DMS79 (cell line): ENCODE measurements at places on chromosomes 4 and X.

DNA sequence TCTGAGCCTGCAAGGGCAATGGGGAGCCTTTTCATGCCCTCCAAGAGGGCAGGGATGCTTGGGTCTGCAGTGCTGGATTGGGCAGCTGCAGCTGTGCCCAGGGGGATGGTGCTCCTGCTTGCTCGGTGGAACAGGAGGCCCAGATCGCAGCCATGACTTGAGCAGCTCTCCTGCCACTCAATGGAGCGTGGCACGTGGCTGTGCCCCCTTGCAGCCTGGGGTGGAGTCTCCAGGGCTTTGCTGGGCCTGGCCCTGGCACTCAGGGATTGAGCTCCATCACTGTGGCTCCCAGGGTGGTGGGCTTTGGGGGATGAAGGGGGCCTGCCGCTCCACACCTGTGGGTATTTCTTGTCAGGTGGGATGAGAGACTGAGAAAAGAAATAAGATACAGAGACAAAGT lies 53.4 kb upstream of the IBSP start:
- DNase-seq = no peak

- DNase-seq = no peak
These were observed 25.1 kb downstream of the SETD7 start for GRCh38 chr4:139530833-139531427.

- no peak for DNase-seq
These were observed 128.0 kb downstream of the ANAPC4 start for GRCh38 chr4:25504932-25505636.

DNA sequence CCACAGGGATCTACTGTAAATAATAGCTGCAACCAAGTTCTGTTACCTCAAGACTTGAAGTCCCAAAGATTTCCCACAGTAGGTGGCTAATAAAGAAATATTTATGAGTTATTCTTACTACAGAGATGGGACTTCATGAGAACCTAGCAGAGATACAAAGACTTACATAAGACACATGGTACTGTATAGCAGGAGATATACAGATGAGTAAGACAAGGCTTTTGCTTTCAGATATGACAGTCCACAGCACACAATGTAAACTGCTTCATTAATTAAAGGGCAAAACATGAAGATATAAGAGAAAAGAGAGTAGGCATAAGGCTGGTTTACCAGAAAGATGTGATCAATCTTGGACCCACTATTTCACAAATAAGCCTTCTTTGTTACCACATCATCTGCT lies 6.6 kb downstream of the ANKRD17 start:
- DNase-seq = no peak

DNA sequence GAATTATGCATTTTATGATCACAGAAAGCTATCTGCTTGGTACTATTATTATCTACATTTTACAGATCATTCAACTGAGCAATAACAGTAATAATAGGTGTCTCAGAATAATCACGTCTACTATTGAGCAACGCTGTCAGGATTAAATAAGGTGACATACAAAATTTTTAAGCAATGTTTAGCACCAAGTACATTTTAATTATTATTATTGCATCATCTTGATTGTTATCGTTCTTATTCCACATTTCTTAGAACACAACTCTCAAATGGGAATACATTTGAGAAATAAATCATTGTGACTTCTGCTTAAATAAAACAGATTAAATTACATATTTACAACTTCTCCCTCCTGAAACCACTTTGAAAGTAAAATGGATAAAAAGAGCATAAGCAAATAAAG lies 1083.5 kb upstream of the ADGRL3 start:
- no peak for DNase-seq

DNA sequence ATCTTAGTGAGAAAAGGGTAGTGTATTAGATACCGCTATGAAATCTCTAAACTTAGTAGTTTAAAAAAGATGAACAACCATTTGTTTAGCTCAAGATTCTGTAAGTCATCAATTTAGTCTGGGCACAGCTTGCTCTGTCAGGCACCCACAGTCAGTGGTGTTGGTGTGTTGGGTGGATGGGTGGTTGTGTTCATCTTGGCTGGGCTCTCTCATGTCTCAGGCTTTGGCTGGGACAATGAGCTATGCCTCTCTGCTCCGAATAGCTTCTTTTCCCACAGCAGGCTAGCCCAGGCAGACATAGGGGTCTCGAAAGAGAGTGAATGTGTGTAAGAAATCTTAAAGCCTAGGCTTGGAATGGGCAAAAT lies 127.0 kb upstream of the GATB start:
- DNase-seq = no peak

DNA sequence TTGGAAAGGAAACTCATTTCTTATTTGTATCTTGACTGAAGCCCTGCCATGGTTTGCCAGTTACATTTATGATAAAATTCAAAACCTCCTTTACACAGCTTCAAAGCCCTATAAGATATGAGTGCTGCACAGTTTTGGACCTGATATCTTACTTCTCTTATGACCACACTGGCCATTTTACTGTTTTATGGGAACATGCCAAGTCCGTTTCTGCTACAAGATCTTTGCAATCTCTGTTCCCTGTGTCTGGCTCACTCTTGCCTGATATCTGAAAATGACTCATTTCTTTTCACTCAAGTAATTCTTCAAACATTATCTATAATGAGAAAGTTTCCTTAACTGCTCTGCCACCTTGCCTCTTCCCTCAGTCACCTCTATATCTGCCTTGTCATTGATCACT lies 247.3 kb downstream of the SPOCK3 start:
- DNase-seq = no peak

- DNase-seq = no peak
These were observed 77.1 kb downstream of the EIF4E start for GRCh38 chr4:98851806-98852205.

GRCh38 chrX:100316987-100317386 lies 93.1 kb downstream of the PCDH19 start:
- DNase-seq = peak; percentile 1

DNA sequence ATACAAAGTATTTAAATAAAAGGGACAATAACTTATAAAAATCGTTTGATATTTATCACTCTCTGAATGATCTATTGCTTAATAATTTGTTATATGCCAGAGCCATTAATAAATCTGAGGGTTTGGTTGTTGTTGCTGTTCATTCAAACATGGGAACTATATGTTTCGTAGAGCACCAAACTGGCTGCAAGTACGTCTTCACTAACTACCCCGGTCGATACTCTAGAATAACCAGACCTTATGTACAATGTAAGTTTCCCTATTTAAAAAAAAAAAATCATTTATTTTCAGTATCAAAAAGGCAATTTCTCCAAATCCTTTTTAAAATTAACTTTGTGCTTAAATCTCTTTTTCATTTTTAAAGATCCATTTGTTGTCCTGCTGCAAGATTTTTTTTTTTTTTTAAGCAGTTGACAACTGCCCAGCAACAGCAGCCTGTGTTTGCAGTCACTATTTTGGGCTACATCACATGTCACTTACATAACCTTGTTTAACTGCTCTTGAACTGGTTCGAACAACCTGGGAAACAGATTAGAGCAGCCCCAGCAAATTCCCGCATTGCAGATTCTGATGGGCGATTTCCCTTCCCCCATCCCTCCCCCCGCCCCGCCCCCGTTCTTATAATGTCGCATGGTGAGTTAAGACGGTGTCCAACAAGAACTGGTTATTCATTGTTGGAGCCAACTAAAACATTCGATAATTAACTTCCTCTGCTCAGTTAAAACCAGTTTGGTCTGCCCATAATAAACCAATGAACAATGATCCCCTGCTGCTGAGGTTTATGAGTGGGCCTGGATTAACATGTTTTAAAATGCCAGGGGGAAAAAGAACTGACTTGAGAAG lies 238.9 kb downstream of the NR3C2 start:
- no peak for DNase-seq

DNA sequence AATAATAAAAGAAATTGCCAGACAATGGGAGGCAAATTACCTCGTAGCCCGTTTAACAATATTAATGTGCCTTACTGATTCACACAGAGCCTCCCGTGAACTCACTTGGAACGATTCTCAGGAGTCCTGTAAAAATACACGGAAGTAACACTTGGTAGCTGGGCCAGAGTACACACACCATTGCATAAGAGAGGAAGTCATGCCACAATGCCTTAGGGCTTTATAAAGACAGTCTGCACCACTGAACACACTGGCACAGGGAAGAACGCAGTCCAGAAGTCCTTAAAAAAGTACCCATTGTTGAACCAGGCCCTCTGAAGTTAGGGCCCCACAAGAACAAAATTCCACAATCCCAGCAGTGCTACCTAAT lies 15.1 kb downstream of the SLC2A9 start:
- peak; percentile 57 for DNase-seq

- peak; percentile 2 for DNase-seq
These were observed at the start of gene AADAT for GRCh38 chr4:170089668-170090351. TSS of gene AADAT (minus strand) at chr4:170089956. CDS start at chr4:170089690, 266 bp downstream.

GRCh38 chr4:21596521-21596920 lies 352.1 kb downstream of the KCNIP4 start:
- no peak for DNase-seq

DNA sequence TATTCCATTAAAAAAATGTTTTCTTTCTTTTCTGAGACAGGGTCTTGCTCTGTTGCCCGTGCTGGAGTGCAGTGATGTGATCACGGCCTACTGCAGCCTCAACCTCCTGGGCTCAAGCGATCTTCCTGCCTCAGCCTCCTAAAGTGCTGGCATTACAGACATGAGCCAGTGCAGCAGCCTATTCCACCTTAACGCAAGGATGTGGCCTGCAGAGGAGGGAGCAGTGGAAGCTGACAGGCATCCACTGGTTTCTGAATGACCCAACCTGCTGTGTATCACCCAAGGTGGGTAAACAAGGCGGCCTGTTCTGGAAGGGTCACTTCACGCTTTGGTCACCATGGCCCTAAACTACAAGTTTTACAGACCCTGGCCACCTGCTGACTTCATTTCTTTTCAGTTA lies 60.8 kb downstream of the ACOX3 start:
- no peak for DNase-seq

DNA sequence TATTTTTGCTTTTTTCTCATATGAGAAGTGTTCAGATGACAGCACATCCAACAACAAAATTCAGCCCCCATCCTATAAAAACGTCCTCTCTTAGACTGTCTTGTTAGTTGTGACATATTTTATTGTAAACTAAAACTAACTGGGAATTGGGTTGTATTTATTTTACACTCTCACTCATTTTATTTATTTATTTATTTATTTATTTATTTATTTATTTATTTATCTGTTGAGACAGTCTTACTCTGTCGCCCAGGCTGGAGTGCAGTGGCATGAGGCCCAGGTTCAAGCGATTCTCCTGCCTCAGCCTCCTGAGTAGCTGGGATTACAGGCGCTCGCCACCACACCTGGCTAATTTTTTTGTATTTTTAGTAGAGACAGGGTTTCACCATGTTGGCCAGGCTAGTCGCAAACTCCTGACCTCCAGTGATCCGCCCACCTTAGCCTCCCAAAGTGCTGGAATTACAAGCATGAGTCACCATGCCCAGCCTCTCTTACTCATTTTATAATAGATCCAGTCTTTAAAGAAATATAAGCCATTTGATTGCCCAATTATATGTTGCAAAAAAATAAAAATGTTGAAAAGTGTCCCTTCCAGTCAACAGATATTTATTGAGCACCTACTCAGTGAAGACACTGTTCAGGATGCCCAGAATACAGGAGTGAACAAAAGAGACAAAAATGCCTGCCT lies 44.6 kb downstream of the PALLD start:
- DNase-seq = no peak

- no peak for DNase-seq
These were observed 38.1 kb downstream of the DIAPH2 start for GRCh38 chrX:96722781-96723180.

DNA sequence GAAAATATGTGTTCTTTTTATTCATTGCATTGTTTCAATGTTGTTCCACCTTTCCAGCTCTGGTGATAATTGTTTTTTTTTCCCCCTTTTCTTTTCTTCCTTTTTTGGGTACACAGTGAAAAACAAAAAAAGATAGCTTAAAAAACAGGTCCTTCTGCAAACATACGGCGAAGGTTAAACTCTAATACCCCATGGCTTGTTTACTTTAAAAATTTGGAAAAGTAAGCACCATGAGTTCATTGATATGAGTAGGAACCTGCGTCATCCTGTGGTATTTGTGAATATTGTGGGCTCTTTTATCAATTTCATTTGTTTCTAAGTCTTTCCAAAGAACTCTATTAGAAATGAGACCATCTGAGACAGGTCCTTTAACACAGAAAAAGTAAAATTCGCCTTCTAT lies 123.5 kb downstream of the CHRNA9 start:
- DNase-seq = no peak

GRCh38 chr4:87806520-87806919 lies 7.2 kb downstream of the IBSP start:
- DNase-seq = no peak

GRCh38 chr4:171582961-171583581 lies 230.1 kb upstream of the GALNTL6 start:
- no peak for DNase-seq

DNA sequence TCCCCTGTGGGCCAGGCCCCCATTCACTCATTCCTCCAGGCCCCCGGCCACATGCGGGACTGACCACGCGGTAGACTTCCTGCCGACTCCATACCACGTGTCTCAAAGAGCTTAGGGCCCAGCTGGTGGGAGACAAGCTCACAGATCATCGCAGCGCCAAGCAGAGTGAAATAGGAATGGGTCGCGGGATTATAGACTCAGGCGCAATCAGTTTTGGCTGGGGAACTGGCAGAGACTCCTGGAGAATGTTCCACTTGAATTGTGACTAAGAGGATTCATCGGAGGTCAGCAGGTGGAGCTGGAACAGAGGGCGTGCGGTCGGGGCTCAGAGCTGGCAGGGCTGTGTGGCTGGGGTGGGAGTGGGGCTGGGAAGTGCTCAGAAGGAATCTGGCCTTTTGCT lies 15.6 kb downstream of the ATP2B3 start:
- peak; percentile 22 for DNase-seq

DNA sequence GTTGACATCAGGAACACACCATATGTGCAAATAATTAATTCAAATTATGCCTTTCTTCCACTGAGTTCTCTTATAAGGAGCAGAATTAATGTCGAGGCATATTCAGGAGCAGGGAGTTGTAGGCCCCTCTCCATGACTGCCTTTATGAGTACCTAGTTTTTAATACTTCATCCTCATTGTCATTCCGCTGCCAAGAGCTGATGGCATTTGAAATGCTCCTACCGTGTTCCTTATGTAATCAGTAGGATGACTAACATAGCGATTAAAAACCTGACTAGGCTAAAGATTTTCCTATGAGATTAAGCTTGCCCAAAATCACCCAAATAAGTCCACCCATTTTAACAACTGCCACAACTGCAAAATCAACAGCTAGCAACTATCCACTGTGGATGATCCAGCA lies 220.6 kb downstream of the DHX15 start:
- DNase-seq = no peak

- DNase-seq = no peak
These were observed 158.4 kb downstream of the RAB28 start for GRCh38 chr4:13325744-13326143.

GRCh38 chrX:41145920-41146608 lies 60.8 kb downstream of the USP9X start:
- DNase-seq = no peak

GRCh38 chr4:25938366-25938765 lies 24.3 kb downstream of the SMIM20 start:
- DNase-seq = no peak

GRCh38 chr4:161577579-161578301 lies 586.1 kb downstream of the FSTL5 start:
- DNase-seq = no peak

- DNase-seq = no peak
These were observed at the start of gene TSPAN5 for GRCh38 chr4:98658287-98659105. TSS of gene TSPAN5 (minus strand) at chr4:98658611.
